Transverse colon (tissue), 4 donors: ENCODE measurements at places on chromosomes 7 and 10. TPM values are rescaled to one million over a fixed set of nuclear protein-coding genes. Genes with fewer than 3 reads are reported as not detected.
A peak's percentile ranks its signal among the peaks of the same experiment; 100 is the strongest.

- peak overlapping the region; percentile 19 for H3K4me3 ChIP-seq
- H3K36me3 ChIP-seq: no peaks in the 10 kb centered on the region
- peak overlapping the region; percentile 90 for H3K27ac ChIP-seq
- peaks cover 73% of the 10 kb centered on the region for H3K4me1 ChIP-seq
- no peaks in the 10 kb centered on the region for H3K27me3 ChIP-seq
Measured at GRCh38 chr7:74479961-74480829, 26.5 kb downstream of the GTF2IRD1 start.

Gene GRID1
- 0.40 TPM for total RNA-seq

- H3K4me1 ChIP-seq: no peaks in the 10 kb centered on the region
- no peak overlapping the region for H3K27ac ChIP-seq
- H3K4me3 ChIP-seq: no peak overlapping the region
- no peaks in the 10 kb centered on the region for H3K27me3 ChIP-seq
- no peaks in the 10 kb centered on the region for H3K36me3 ChIP-seq
Measured at GRCh38 chr7:108384716-108385483, 71.3 kb downstream of the NRCAM start.

- no peaks in the 10 kb centered on the region for H3K36me3 ChIP-seq
- DNase-seq: peak; percentile 18
- peak overlapping the region; percentile 93 for H3K27ac ChIP-seq
- H3K4me1 ChIP-seq: peaks cover 11% of the 10 kb centered on the region
- peaks cover 17% of the 10 kb centered on the region for H3K27me3 ChIP-seq
- peak overlapping the region; percentile 70 for H3K4me3 ChIP-seq
Measured at GRCh38 chr10:116741391-116742351, 695 bp downstream of the HSPA12A start.

- H3K36me3 ChIP-seq: no peaks in the 10 kb centered on the region
- no peak overlapping the region for H3K4me3 ChIP-seq
- no peak for DNase-seq
- no peaks in the 10 kb centered on the region for H3K27me3 ChIP-seq
Measured at GRCh38 chr7:81929386-81929785, 159.5 kb upstream of the HGF start.

Gene TUBAL3
- 0.40 TPM for total RNA-seq

DNA sequence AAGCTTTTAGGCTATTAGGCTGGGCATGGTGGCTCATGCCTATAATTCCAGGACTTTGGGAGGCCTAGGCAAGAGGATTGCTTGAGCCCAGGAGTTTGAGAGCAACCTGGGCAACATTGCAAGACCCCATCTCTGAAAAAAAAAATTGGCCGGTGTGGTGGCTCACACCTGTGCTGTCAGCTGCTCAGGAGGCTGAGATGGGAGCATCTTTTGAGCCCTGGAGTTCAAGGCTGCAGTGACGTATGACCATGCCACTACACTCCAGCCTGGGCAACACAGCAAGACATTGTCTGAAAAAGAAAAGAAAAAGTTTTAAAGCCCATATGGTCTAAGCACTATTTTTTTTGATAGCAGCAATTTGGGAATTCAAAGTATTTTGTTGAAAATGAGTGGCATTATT, 15.8 kb upstream of the SEC61A2 start:
- H3K4me3 ChIP-seq: no peak overlapping the region
- no peaks in the 10 kb centered on the region for H3K4me1 ChIP-seq
- no peaks in the 10 kb centered on the region for H3K27me3 ChIP-seq
- H3K27ac ChIP-seq: no peak overlapping the region
- H3K36me3 ChIP-seq: no peaks in the 10 kb centered on the region
- no peak for DNase-seq

GRCh38 chr10:99328579-99329303, 415 bp upstream of the CNNM1 start:
- H3K4me1 ChIP-seq: peaks cover 15% of the 10 kb centered on the region
- H3K36me3 ChIP-seq: no peaks in the 10 kb centered on the region
- H3K27ac ChIP-seq: no peak overlapping the region
- no peak for DNase-seq
- peak overlapping the region; percentile 33 for H3K4me3 ChIP-seq

- no peaks in the 10 kb centered on the region for H3K27me3 ChIP-seq
- H3K27ac ChIP-seq: no peak overlapping the region
- DNase-seq: no peak
- no peaks in the 10 kb centered on the region for H3K4me1 ChIP-seq
- H3K4me3 ChIP-seq: no peak overlapping the region
- no peaks in the 10 kb centered on the region for H3K36me3 ChIP-seq
Measured at GRCh38 chr10:90458054-90458453, 399.8 kb downstream of the HTR7 start.

DNA sequence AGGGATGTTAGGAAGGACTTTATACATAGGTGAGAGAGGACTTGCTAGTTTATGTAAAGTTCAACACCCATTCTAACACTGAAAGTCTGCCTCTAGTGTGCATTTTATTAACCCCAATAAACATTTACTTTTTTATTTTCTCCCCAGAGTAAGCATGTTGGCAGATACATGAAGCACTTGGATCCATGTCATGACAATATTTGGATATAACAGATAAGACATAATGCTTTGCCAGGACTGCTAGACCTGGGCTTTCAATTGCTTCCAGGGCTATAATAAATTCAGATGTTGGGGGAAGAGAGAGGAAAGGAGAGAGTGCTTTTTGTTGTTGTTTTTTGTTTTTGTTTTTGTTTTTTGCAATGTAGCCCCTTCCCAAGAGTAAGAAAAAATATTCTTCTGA, 269.3 kb upstream of the LRRTM3 start:
- no peaks in the 10 kb centered on the region for H3K4me1 ChIP-seq
- H3K4me3 ChIP-seq: no peak overlapping the region
- no peaks in the 10 kb centered on the region for H3K36me3 ChIP-seq
- DNase-seq: no peak

Gene NME8
- not detected for total RNA-seq

DNA sequence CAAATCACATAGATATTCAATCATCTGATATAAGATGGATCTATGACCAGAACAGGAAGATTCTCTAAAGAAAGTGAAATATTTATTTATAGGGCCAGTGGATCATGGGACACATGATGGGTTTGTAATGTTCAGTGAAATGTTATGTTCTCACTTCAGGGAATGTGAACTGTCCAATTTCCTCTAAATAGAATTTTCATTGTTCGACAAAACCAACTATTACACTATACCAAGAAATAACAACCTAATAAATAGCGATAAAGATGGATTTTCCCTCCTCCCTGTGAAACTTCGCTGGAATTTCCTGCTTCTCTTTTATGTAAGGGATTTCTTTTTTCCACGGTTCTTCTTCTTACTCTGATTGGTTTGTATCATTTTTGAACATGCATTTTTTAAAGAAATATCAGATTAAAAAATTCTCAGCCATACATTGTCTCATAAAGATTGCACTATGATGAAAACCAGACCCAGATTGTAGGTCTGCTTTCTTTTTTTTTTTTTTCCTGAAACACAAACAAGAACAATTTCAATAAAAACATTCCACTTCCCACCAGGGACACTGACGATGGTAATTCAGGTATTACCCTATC, 139.8 kb upstream of the ZEB1 start:
- DNase-seq: no peak
- no peak overlapping the region for H3K4me3 ChIP-seq
- H3K27ac ChIP-seq: no peak overlapping the region
- no peaks in the 10 kb centered on the region for H3K27me3 ChIP-seq
- no peaks in the 10 kb centered on the region for H3K36me3 ChIP-seq

DNA sequence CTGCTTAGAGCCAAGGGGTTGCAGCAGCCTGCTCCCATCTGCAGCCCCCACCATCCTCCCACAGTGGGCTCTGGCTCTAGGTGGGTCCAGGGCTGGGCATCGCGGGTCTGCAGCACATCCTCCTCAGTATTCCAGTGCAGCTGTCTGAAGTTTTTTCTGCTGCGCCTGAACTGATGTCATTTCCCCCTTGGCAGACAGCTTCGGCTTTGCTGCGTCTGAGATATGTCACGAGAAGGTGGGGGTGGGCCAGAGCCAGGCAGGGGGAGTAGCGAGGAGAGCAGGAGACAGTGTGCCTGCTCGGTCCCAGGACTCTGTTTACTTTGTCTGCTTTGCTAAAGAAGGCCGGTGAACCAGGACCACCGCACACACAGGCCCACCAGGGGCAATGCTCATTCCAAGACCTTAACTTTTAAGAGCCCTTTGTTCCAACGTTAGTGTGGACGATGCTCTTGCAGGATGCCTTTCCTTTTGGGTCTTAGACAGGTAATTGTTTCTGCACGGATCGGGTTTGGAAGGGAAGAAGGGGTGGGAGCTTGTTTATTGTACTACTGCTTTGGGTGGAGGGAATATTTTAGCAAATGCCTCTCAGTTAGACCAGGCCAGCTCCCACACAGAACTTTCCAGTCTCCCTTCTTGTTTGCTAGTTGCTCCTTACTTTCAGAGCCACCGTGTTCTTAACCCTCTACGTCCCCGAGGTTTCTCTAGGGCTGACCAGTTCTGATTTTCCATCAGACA, 32.4 kb downstream of the WBP1L start:
- peaks cover 65% of the 10 kb centered on the region for H3K4me1 ChIP-seq
- H3K27ac ChIP-seq: peak overlapping the region; percentile 87
- H3K36me3 ChIP-seq: no peaks in the 10 kb centered on the region
- H3K4me3 ChIP-seq: peak overlapping the region; percentile 26

- no peaks in the 10 kb centered on the region for H3K4me1 ChIP-seq
- DNase-seq: no peak
- H3K36me3 ChIP-seq: no peaks in the 10 kb centered on the region
- no peaks in the 10 kb centered on the region for H3K27me3 ChIP-seq
- no peak overlapping the region for H3K27ac ChIP-seq
Measured at GRCh38 chr7:15113752-15114151, 211.2 kb upstream of the DGKB start.

Gene CDC14C
- total RNA-seq: not detected

- H3K36me3 ChIP-seq: no peaks in the 10 kb centered on the region
- H3K27ac ChIP-seq: no peak overlapping the region
- DNase-seq: no peak
Measured at GRCh38 chr7:40709062-40709964, 574.5 kb downstream of the SUGCT start.

Gene NEURL1
- total RNA-seq: 61.2 TPM

DNA sequence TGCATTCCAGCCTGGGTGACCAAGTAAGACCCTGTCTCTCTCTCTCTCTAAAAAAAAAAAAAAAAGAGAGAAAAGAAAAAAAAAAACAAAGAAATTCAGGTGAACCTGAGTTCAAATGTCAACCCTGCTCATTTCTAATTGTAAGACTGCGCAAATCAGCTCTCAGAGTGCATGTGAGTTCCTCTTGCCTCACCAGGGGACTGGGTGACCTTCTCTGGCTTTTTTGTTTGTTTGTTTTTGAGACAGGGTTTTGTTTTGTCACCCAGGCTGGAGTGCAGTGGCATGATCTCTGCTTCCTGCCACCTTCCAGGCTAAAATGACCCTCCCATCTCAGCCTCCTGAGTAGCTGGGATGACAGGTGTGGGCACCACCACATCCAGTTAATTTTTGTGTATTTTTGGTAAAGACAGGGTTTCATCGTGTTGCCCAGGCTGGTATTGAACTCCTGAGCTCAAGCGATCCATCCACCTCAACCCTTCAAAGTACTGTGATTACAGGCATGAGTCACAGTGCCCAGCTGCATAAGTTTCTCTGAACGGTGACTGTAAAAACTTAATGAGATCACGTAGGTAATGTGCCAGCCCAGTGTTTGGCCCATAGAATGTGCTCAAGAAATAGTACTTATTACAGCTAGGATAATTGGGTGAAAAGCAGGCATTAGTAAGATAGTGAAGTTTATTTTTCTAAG, 45.3 kb upstream of the BAMBI start:
- no peaks in the 10 kb centered on the region for H3K4me1 ChIP-seq
- H3K27ac ChIP-seq: no peak overlapping the region
- H3K36me3 ChIP-seq: no peaks in the 10 kb centered on the region
- no peak overlapping the region for H3K4me3 ChIP-seq

GRCh38 chr7:157596881-157597280, 260.1 kb downstream of the DNAJB6 start:
- no peak for DNase-seq
- H3K27ac ChIP-seq: no peak overlapping the region
- H3K4me3 ChIP-seq: no peak overlapping the region
- no peaks in the 10 kb centered on the region for H3K4me1 ChIP-seq
- no peaks in the 10 kb centered on the region for H3K27me3 ChIP-seq
- H3K36me3 ChIP-seq: no peaks in the 10 kb centered on the region

DNA sequence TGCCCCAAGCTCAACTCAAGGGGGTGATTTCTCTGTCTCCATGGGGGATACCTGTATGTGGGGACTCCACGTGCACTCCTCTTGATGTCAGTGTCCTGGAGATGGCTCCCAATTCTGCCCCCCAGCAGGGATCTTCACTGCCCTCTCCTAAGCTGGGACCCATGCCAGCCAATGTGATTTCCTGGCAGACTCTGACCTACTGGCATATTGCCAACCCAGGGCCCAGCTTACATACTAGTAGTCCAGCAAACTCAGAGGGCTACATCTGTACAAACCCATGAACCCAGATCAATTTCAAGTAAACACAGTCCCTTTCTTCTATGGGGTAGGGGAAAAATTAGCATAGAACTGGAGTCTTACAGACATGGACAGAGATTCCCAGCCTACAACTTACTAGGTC, 26.2 kb upstream of the BMPR1A start:
- peaks cover 5% of the 10 kb centered on the region for H3K4me1 ChIP-seq
- H3K27ac ChIP-seq: peak overlapping the region; percentile 94
- no peaks in the 10 kb centered on the region for H3K36me3 ChIP-seq
- H3K4me3 ChIP-seq: no peak overlapping the region

Gene ADAM12
- 0.14 TPM for total RNA-seq
